NCI-H2171 (cell line): ENCODE measurements at places on chromosomes 2 and 18.

DNA sequence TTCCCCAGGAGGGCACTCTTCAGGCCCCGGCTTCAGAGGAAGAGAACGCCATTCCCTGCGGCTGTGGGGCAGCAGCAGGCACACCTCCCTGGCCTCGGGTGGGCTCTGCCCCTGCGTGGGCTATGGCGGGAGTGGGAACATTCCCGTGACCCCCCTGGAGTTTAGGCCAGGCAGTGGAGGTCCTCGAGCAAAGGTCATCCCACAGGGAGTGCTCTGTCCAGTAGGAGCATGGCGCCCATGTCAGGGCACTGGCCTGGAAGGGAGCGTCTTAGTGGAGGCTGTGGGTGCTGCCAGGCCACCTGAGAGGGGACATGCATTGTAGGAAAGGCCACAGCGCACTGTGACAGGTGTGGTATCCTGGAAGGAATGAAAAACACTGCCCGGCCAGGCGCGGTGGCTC is 9.2 kb upstream of the NFATC1 start:
- DNase-seq: no peak

DNA sequence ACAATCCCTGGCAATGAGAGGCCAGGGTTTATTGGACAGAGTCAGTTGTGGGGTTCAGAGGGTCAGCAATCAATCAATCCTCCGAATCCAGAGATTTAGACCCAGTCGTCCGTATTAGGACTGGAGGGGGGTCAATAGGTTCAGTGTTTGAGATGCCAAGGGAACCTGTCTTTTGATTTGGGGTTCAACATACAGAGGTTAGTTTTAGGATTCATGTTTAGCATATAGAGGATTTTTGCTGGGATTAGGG is 292 bp downstream of the GMPPA start:
- no peak for DNase-seq

GRCh38 chr2:27870724-27871123 is 19.5 kb downstream of the RBKS start:
- no peak for DNase-seq

DNA sequence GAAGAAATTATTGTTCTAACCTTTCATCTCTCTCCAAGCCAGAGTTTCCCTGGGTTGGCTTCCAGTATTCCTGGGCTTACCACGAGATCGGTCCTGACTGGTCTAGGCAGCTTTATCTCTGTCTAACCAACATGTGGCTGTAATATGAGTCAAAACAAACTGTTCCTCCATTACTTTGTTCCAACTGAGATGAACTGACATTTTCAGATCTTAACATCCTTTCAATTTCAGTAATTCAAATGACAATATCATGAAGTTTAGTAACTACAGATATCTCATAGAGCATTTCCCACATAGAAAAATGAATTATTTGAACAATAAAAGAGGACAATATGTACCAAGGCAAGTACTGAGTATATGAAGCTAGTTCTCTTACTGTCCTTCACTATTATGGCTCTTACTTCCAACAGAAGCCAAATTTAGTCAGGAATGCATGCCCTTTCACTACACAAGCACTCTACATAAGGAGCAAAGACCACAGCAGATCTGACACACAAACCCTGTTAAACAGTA is 15.5 kb downstream of the SLC25A12 start:
- DNase-seq: peak; percentile 35

- no peak for DNase-seq
Measured at GRCh38 chr18:31710826-31711225, 26.4 kb upstream of the B4GALT6 start.

- no peak for DNase-seq
Measured at GRCh38 chr2:79721966-79722365, 209.1 kb downstream of the CTNNA2 start.

- no peak for DNase-seq
Measured at GRCh38 chr2:187995556-187995955, 296.1 kb upstream of the GULP1 start.

- DNase-seq: no peak
Measured at GRCh38 chr2:202844656-202845055, 26.9 kb downstream of the ICA1L start.

DNA sequence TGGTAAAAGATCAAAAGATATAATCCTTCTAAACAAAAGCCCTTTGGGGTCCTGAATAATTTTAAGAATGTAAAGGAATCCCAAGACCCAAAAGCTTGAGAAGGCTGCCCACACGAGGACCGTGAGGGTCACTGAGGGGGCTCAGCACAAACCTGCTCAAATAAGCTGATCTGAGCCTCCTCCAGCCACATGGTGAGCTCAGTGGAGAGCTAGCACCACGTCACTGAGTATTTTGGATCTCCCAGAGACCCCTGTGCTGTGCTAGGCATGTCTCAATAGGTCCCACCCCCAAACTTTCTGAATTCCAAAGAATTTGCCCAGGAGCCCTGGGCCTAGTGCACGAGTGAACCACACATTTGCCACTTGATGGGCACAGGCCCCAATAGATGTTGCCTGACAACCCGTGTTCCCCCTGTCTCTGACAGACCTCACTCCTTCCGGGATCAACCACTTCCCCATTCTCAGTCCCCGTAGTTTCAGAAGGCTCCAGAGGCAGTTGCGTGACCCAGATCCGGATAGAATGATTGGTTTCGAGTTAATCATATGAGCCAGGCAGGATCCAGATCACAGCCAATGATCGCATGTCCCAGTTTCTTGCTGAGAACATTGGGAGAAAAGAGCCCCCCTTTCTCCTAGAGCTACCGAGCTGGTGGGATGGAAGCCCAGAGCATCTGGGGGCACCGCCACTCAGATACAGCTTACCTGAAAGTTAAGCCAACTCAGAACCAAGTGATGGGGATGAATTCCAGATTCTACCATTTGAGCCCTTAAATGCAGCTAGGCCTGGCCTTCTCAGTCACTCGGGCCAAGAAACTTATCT is 203.8 kb downstream of the TNS1 start:
- DNase-seq: no peak

GRCh38 chr18:60020107-60020925 is 120.5 kb downstream of the PMAIP1 start:
- DNase-seq: no peak

DNA sequence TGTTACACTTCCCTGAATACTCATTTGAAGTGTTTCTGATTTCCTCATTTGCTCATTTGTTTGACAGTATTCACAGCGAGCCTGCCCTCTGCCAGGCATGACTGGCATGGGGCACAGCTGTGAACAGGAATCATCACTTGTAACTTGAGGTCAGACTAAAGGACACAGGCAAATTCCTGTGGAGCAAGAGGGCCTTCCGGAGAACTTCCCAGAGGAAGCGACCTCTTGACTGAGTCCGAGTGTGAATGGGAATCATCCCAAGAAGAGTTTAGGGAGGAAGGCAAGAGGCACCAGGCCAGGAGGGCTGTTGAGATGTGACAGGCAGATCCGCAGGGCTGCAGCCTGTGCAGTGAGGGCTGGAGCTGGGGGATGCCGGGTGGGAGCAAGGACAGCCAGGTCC is 45.4 kb downstream of the LIMS1 start:
- no peak for DNase-seq

- no peak for DNase-seq
Measured at GRCh38 chr2:54261537-54261936, 5.5 kb upstream of the TSPYL6 start.

DNA sequence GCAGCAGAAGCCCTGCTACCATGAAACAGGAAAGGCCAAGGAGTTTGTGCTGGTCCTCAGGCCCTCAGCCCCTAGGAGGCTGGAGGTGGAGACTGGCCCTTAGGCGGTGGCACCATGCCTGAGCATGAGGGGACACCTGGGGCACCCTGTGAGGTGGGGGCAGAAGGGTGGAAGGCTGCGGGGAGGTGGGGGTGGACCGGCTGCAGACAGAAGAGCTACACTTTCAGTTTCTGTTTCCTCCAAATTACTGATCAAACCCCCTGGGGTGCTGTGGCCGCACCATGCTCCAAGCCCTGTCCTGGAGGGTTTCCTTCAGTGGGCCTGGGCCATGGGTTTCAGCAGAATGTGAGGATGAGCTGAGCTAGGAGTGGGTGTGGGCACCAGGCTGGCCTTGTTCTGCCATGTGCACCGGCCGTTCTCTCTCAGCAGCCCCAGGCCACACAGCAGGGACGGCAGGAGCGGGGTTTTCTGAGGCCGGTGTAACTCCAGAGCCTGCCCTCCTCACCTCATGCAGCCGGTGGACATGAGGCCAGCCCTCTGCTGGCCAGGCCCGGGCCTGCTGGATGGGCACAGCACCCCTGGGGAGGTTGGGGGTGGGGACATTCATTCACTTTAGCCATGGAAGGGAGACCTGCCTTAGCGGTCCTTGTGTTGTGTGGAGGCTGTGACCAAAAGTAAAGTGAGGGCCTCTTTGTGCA is 51.5 kb downstream of the PLEKHB2 start:
- DNase-seq: no peak

DNA sequence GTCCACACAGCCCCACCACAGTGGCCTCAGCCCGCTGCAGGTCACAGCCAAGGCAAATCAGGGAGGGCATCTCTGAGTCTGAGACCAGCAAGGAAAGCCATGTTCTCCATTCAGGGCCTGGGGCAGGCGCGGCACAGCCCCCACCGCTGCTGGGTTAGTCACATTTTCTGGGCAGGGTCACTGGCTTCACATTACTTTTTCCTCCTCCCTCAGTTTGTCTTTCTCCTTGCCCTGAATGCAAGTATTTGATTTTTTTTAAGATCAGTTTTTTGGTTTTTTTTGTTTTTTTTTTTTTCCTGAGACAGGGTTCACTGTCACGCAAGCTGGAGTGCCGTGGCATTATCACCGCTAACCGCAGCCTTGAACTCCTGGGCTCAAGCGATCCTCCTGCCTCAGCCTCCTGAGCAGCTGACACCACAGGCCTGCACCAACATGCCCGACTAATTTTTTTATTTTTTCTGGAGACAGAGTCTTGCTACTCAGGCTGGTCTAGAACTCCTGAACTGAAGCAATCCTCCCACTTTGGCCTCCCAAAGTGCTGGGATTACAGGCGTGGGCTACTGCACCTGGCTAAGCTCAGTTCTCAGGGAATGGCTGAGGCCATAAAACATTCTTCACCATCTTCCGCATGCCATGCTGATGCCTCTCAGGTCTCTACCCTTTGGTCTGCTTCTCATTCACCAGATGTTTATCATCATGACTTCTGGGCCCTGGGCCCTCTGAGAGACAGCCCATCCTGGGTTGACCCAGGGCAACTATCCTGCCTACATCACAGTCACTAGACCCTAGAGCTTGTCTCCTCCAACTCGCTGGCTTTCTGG is 628 bp upstream of the CAPG start:
- no peak for DNase-seq

GRCh38 chr2:11514081-11514730 is 19.6 kb upstream of the GREB1 start:
- DNase-seq: no peak

- no peak for DNase-seq
Measured at GRCh38 chr2:45857867-45858520, 206.5 kb downstream of the PRKCE start.

DNA sequence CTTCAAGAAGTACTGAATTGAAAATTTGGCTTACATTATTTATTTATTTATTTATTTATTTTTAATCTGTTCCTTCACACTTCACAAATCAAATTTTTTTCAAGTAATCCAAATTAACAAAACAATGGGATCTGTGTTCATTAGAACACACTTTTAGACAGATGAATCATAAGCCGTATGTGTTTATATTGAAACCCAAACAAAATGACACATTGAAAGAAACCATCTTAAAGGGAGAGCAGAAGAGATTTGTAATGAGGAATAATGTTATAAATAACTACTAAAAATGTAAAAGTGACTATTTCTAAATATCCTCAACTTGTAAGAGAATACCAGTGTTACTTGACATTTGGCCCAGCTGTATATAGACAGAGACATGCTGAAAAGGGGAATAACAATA is 991.0 kb upstream of the CHAC2 start:
- DNase-seq: no peak

- DNase-seq: no peak
Measured at GRCh38 chr18:77749089-77749488, 499.4 kb downstream of the GALR1 start.

GRCh38 chr2:7427293-7428060 is 510.3 kb downstream of the RNF144A start:
- peak; percentile 88 for DNase-seq

GRCh38 chr2:170739048-170739447 is 23.9 kb downstream of the SP5 start:
- no peak for DNase-seq

GRCh38 chr2:31110998-31111397 is 27.2 kb downstream of the GALNT14 start:
- DNase-seq: no peak

GRCh38 chr2:43240766-43241150 is 14.4 kb upstream of the ZFP36L2 start:
- no peak for DNase-seq

GRCh38 chr2:164593959-164594358 is 27.3 kb downstream of the GRB14 start:
- peak; percentile 1 for DNase-seq

GRCh38 chr2:37786191-37786698 is 114.8 kb upstream of the CDC42EP3 start:
- DNase-seq: no peak

- no peak for DNase-seq
Measured at GRCh38 chr2:20351555-20352229, 1.0 kb upstream of the PUM2 start.

- no peak for DNase-seq
Measured at GRCh38 chr2:19881908-19882265, 19.9 kb downstream of the TTC32 start.

- DNase-seq: no peak
Measured at GRCh38 chr2:70959271-70959761, 19.1 kb upstream of the ANKRD53 start.

DNA sequence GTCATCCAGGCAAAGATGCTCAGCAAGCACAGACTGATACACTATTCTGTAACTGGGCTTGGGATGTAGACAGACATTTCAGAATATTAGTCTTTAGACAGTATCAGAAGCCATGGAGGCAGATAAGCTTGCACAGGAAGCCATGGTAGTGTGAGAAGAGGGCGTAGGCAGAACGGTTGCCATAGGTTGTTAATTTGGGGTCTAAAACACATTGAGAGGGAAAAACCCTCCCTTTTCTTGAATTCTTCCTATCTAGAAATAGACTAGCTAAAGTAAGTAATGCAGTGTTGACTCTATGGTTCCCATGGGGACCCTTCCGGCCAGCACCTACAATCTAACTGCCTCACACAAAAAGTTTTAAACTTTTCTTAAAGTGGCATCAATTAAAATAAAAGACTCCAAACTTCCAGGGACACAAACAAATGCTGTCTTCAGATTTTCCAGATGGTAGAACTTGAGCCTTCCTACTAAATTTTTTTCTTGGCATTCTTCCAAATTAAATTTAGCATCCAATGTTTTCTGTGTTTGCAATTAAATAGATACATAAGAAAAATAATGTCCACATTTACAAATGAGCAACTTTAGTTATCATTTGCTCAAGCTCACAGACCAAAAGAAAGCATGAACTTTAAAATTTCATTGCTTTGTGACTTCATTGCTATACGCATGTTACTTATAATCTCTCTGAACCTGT is 1.9 kb downstream of the PRKRA start:
- DNase-seq: no peak

- DNase-seq: no peak
Measured at GRCh38 chr2:178056345-178056744, 16.2 kb downstream of the PDE11A start.

DNA sequence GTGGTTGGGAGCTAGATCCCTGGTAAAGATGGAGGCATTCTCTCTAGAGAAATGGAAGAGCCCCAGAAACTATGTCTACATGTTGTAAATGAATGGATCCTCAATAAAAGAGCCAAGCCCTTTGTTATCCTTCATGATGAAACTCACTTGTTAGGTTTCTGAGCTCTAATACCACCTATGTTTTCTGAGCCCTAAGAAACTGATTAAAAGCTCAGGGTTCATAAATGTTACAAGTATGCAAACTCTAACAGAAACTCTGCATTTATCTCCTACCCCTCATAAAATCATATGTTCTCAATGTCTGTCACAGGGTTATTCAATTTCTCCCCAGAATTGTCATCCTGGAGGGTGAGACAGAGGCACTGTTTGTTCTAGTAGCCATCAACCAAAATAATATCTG is 18.0 kb upstream of the HNMT start:
- DNase-seq: no peak
